Spleen (tissue), 13 donors: ENCODE measurements at places on chromosomes 16 and 17. TPM values are rescaled to one million over a fixed set of nuclear protein-coding genes. Genes with fewer than 3 reads are reported as not detected.
A peak's percentile ranks its signal among the peaks of the same experiment; 100 is the strongest.

GRCh38 chr17:68612209-68612922 is 11.2 kb upstream of the FAM20A start:
- H3K4me3 ChIP-seq, result no peak overlapping the region
- H3K27me3 ChIP-seq, result no peaks in the 10 kb centered on the region
- H3K4me1 ChIP-seq, result no peaks in the 10 kb centered on the region

- peaks cover 73% of the 10 kb centered on the region for H3K4me1 ChIP-seq
- H3K36me3 ChIP-seq, result no peaks in the 10 kb centered on the region
- H3K4me3 ChIP-seq, result no peak overlapping the region
- H3K27me3 ChIP-seq, result no peaks in the 10 kb centered on the region
These were observed 2.3 kb upstream of the PPP1R9B start for GRCh38 chr17:50152736-50153135.

ABCC3 gene
- total RNA-seq, result 28.4 TPM

GRCh38 chr16:57621521-57622271 is 6.7 kb upstream of the ADGRG1 start:
- H3K4me3 ChIP-seq, result no peak overlapping the region
- no peak overlapping the region for H3K27ac ChIP-seq
- no peaks in the 10 kb centered on the region for H3K36me3 ChIP-seq
- peaks cover 22% of the 10 kb centered on the region for H3K27me3 ChIP-seq
- DNase-seq, result peak; percentile 66

DNA sequence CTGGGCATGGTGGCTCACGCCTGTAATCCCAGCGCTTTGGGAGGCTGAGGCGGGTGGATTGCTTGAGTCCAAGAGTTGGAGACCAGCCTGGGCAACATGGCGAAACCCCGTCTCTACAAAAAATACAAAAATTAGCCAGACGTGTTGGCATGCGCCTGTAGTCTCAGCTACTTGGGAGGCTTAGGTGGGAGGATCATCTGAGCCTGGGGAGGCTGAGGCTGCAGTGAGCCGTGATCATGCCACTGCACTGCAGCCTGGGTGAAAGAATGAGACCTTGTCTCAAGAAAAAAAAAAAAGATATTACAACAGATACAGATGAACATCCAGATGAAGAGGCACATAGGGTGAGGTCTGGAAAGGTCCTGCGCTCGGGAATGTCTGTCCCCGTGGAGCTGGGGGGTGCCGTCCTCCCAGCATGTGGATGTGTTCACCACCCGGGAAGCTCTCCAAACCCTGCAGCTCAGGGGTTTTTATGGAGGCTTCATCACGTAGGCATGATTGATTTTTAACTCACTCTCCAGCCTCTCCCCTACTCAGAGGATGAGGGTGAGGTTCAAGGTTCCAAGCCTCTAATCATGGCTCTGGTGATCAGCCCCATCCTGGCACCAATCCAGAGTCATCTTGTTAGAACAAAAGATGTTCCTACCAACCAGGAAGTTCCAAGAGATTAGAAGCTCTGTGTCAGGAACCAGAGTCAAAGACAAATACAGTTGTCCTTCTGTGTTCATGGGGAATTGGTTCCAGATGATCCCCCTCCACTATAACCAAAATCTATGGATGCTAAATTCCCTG is 85.0 kb upstream of the DNAJA2 start:
- H3K4me3 ChIP-seq, result no peak overlapping the region
- H3K36me3 ChIP-seq, result no peaks in the 10 kb centered on the region
- peak; percentile 56 for DNase-seq
- no peaks in the 10 kb centered on the region for H3K4me1 ChIP-seq

DNA sequence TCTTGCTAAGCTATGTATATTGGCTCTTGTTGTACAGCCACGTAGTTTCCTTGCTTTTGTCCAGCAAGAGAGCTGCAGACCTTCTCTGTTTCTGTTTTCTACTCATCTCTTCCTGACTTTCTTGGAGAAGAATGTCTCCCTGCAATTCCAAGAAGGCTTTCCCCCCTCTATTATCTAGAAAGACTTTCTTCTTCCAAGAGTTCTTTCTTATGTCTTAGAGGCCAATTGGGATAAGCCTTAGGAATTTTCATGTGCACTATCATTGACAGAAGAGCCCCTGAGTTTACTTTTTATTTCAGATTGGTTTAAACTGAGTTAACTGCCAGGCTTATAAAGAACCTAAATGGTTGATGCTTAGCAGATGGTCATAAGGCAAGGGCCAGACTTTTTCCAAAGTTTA is 9.0 kb downstream of the CAPNS2 start:
- DNase-seq, result no peak
- H3K4me1 ChIP-seq, result no peaks in the 10 kb centered on the region
- H3K4me3 ChIP-seq, result no peak overlapping the region
- no peaks in the 10 kb centered on the region for H3K27me3 ChIP-seq

CRISPLD2 gene
- total RNA-seq, result 142 TPM

DNA sequence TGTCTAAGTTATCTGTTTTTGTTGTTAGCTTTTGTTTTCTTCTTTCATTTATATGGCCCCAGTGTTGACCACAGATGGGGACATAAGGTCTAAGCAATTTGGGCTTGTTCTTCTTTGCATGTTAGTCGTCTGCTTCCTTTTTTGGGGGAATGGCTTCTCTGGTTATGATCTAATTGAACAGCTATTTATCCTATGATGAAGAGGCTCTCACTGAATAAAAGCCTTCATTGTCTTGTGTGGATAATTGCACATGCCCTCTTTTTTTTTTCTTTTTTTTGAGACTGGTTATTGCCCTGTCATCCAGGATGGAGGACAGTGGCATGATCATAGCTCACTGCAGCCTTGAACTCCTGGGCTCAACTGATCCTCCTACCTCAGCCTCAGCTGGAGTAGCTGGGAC is 13.7 kb downstream of the SMARCE1 start:
- H3K27ac ChIP-seq, result no peak overlapping the region
- peaks cover 99% of the 10 kb centered on the region for H3K36me3 ChIP-seq
- peaks cover 9% of the 10 kb centered on the region for H3K4me1 ChIP-seq
- no peak overlapping the region for H3K4me3 ChIP-seq
- no peaks in the 10 kb centered on the region for H3K27me3 ChIP-seq

DNA sequence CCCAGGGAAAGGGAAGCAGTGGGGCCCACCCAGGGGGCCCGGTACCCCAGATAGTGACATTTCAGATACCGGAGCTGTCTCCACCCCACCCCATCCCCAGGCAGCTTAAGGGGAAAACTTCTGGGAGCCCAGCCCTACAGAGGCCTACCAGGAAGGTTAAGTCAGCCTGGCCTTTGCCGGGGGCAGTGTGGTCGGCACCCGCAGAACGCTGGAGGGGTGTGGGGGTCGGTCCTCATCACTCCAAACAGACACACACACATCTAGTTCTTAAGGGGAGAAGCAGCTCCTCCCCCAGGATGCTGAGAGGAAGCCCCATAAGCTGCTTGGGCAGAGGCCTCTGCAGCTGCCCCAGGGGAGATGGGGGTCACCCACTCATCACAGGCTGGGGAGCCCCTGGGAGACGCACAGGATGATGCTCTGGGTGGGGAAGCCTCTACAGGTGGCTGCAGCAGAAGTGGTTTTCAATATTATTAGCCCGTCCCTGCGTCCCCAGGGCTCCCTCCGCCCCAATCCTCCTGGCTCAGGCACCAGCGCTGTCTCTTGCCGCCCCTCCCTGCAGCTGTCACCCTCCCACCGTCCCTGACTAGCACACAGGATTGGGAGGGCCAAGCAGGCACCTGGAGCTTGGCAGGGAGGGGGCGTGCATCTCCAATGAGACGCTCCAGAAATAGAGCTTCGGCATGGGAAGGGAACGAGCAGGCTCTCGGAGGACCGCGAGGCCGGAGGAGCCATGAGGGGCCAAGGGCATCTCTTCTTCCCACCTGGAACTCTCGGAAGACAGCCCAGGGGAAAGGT is 1.4 kb upstream of the ABR start:
- no peaks in the 10 kb centered on the region for H3K36me3 ChIP-seq
- H3K27me3 ChIP-seq, result no peaks in the 10 kb centered on the region
- DNase-seq, result peak; percentile 89
- H3K4me1 ChIP-seq, result peaks cover 58% of the 10 kb centered on the region
- no peak overlapping the region for H3K4me3 ChIP-seq

- H3K4me1 ChIP-seq, result peaks cover 4% of the 10 kb centered on the region
- no peak for DNase-seq
- H3K36me3 ChIP-seq, result no peaks in the 10 kb centered on the region
These were observed 35.6 kb downstream of the DHRS7B start for GRCh38 chr17:21162394-21162775.

CYGB gene
- 18.0 TPM for total RNA-seq

PRAC2 gene
- not detected for total RNA-seq

CACNG4 gene
- not detected for total RNA-seq

CACNG1 gene
- total RNA-seq, result not detected

RETREG3 gene
- 80.5 TPM for total RNA-seq
